Stimulated activated CD4-positive, alpha-beta T cell treated with anti-CD3 and anti-CD28 coated beads, Interleukin-2, amount 100 ng/mL, for 4 hours (primary cell): ENCODE measurements at places on chromosomes 4 and X.

DNA sequence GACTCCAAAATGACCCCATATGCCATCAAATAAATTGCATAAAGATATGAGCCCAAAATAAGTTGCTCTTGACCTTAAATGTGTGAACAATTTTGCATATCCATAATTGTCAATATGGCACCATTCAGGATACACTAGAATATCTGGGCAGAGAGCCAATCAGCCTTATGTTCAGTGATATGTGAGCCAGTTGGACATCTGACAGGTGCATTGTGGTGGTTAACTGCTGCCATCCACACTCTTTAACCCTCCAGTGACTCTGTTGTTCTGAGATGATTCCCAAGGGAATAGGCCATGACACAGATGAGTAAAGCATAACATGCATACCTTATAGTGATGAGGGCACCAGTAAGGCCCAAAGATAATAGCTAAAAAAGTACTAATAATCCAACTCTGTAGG is 500.1 kb downstream of the PCDH18 start:
- DNase-seq = no peak

GRCh38 chr4:45578874-45579273 is 545.0 kb downstream of the GABRG1 start:
- DNase-seq = no peak

GRCh38 chr4:116361790-116362189 is 723.6 kb downstream of the TRAM1L1 start:
- no peak for DNase-seq

- no peak for DNase-seq
Measured at GRCh38 chr4:26192899-26193869, 127.6 kb upstream of the RBPJ start.

DNA sequence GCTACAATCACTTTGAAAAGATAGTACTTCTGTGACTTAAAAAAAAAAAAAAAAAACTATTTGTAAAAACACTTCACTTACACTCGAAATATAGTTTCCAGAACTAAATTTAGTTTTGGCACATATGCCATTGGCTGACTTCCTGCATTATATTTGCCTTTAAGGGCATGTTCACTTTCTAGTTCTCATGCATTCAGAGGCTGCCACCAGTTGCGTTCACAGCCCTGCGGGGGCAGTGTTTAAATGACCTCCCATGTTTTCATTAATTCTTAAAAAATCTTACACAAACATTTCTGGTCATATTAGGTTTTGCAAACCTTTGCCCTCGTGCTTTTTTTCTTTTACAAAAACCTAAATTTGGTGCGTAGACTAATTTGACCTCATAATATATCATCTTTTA is 12.4 kb upstream of the ARHGAP6 start:
- no peak for DNase-seq

DNA sequence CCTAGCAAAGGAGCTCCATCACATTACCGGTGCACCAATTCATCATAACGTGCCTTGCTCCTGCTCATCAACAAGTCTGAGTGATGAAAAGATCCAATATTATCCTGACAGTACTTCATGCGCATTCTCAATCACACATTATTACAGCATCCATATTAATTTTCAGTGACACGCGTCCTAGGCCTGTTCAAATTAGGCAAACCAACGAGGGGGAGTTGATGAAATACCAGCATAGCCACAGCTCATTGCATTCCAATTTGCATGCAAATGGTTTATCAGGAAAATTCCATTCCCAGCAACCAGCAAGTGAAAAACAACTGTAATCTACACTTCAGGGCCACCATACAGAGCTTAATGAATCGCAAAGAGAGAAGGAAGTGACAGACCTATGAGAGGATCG is 236.9 kb downstream of the DCLK2 start:
- no peak for DNase-seq

DNA sequence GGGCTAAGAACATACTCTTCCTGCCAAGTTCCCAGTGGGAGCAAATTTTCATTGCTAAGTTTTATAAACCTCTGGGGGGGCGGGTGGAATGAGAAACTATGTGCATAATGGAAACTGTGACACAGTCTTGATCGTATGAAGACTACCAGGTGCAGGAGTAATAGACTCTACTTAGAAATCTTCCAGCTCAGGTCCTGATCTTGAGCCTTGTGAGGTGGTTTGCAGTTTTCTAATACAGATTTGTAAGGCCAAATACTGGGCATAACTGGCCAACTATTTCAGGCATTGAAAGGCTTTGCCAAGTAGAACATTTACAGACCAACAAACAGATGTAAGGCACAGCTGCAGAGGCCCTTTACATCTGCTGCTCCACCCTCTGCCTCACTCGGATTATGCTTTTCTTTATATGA is 89.7 kb upstream of the CBR4 start:
- no peak for DNase-seq

- no peak for DNase-seq
Measured at GRCh38 chr4:108536577-108536976, 83.8 kb upstream of the RPL34 start.

GRCh38 chrX:29155286-29155685 is 568.0 kb downstream of the IL1RAPL1 start:
- no peak for DNase-seq

DNA sequence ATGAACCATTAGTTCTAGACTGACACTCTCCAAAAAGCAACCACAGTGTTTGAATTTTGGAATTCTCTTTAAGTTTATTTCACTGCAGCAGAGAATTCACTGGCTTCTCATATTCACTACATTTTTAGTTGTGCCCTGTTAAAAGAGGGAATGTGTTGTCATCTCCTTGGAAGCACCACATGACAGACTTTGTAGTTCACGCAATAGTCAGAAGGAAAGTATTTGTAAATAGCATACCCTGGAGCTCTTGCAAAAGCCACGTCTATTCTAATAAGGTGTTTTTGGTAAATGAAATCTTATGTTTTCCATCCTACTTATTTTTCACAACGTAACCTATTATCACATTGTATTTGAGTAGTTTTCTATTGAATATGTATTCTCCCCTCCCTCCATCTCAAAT is 25.8 kb downstream of the DOCK11 start:
- no peak for DNase-seq

GRCh38 chr4:75821966-75822365 is 80.3 kb downstream of the PPEF2 start:
- DNase-seq = no peak

GRCh38 chr4:8025668-8026067 is 86.0 kb upstream of the AFAP1 start:
- DNase-seq = no peak

GRCh38 chr4:148634476-148634875 is 192.3 kb upstream of the NR3C2 start:
- no peak for DNase-seq

DNA sequence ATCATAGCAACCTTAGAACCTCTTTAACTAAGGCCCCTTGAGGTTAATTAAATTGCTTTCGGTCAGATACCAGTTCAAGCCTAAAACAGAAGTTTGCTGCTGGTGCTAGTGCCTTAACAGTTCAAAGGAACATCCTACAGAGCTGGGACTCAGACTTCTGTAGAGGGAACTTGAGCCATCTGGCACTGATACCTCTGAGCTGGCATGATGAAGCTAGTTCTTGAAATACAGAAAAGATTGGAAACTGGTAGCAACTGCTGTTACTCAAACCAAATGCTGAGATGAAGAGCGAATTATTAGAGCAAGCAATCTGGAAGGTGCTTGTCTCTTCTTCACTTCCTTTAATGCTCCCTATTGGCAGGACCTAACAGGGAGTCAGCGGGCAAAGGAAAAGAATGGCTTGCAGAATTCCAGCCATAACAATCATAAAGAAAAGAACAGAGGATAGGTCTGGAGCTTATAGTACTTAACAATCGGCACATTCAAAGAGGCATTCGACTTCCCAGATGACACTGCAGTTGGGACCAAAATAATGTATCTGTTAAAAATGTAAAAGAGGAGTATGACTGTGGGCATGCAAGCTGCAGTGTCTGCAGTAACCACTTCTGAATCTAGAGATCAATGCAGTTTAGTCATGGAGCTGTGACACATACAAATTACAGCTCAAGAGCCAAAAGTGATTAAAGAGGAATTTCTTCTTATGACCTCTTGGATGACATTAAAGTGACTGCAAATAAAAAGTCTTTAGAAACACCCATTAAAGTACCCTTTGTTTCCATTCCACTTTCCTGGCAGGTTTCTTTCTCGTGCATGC is 298.9 kb downstream of the PDGFC start:
- no peak for DNase-seq

DNA sequence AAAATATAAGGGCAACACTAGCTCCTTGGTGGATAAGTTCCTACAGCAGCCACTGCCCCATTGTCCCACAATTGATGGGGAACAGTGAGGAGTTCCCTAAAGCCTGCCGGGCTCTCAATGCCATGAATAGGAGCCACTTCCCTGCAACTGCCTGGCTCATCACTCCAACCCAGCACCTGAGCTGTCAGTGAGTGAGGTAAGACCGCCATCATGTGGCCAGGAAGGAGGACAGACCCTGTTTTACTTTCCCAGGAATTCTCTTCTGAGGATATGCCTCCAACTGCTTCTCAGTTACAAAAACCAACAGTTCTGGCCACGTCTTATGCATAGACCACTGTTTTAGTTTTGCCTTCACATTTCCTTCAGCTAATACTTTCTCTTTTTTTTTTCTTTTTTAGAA is 45.5 kb downstream of the SRPX start:
- DNase-seq = no peak

GRCh38 chrX:87697409-87697808 is 179.8 kb downstream of the KLHL4 start:
- DNase-seq = no peak

DNA sequence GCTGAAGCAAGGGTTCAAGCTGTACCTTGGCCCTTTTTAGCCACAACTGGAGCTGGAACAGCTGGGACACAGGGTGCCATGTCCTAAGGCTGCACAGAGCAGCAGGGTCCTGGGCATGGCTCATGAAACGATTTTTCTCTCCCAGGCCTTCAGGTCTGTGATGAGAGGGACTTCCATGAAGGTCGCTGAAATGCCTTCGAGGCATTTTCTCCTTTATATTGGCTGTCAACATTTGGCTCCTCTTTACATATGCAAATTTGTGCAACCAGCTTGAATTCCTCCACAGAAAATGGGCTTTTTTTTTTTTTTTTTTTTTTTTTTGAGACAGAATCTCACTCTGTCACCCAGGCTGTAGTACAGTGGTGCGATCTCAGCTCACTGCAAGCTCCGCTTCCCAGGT is 430.8 kb downstream of the PCDH11X start:
- no peak for DNase-seq

- no peak for DNase-seq
Measured at GRCh38 chr4:185309770-185310169, 86.0 kb downstream of the LRP2BP start.

GRCh38 chrX:83469551-83469950 is 38.5 kb upstream of the POU3F4 start:
- no peak for DNase-seq

GRCh38 chrX:135416546-135416945 is 5.2 kb upstream of the SMIM10L2A start:
- DNase-seq = no peak

DNA sequence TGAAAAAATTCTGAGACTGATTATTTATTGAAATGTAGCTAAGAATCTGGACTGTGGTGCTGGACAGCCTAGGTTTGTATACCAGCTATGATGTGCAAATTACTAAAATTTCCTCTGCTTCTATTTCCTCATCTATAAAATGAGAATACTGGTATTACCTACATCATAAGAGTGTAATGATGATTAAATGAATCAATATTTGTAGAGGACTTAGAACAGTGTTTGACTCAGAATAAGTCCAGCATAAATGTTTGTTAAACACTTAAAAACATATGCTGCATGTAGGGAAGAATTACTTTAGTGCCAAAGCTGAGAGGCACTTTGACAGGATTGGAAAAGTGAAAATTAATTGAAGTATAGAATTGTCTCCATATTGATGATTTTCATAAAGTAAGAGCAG is 55.3 kb upstream of the TMPRSS11F start:
- no peak for DNase-seq

DNA sequence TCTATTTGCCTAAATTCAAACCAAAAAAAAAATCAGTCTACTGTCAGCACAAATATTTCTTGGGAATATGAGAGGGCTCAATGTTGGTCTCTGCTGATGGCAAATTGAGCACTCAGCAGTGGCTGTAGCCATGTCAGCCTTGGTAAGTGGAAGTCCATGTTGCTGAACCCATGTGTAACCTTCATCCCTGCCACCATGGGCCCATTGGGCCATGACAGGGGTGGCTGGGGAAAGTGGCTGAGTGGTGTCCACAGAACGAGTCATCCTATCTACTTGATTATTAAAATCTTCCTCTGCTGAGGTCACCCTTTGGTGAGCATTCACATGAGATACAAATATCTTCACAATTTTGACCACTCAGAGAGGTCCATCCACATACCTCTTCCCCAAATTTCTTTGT is 56.8 kb upstream of the FAM9B start:
- DNase-seq = no peak

- DNase-seq = no peak
Measured at GRCh38 chrX:71994601-71995000, 84.0 kb downstream of the NHSL2 start.

DNA sequence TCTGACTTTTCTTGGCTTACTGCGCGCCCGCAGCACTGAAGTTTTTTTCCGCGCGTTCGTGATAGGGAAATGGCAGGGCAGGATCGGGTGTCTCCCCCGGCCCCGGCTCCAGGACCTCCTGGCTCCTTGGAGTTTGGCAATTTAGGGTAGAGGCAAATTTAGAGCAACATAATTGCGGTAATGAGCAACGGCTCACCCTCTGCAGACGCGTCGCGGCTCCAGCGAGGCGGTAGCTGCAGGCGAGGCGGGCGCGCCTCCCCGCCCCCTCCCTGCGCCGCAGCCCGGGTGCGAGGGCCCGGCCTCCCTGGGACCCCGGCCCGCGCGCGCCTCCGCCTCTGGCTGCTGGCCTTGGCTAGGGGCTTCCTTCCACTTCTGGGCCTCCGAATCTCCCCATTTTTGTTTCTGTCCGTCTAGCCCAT is 6.2 kb downstream of the MSX1 start:
- no peak for DNase-seq

GRCh38 chrX:39813631-39814277 is 284.0 kb downstream of the BCOR start:
- DNase-seq = no peak

GRCh38 chrX:154398668-154399526 is 720 bp downstream of the RPL10 start:
- DNase-seq = peak; percentile 75
